Common myeloid progenitor, CD34-positive (primary cell): ENCODE measurements at places on chromosomes 2 and 18.

DNA sequence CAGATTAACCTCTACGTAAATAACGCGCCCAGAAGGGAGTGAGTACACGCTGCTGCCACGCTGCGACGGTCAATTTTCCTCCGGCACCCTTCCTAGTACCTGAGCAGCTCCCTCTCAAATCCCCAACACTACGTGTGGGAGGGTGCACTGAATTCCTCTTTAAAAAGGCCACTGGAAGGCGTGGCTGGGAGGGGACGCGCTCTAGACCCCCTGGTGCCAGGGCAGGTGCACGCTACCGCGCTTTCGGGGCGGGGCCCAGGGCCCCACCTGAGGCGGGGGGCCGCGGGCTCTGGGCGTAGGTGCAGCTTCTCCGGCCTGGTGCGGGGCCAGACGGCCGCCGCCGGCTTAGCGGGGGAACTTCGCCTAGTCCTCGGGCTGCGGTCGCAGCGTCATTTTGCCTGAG, 668 bp upstream of the ANKRD12 start:
- peak overlapping the region; percentile 90 for H3K27ac ChIP-seq
- H3K4me1 ChIP-seq: peaks cover 45% of the 10 kb centered on the region
- H3K27me3 ChIP-seq: no peaks in the 10 kb centered on the region
- peak; percentile 47 for DNase-seq
- peak overlapping the region; percentile 91 for H3K4me3 ChIP-seq

- no peaks in the 10 kb centered on the region for H3K27me3 ChIP-seq
- no peak overlapping the region for H3K27ac ChIP-seq
- H3K36me3 ChIP-seq: no peaks in the 10 kb centered on the region
- DNase-seq: no peak
These were observed 8.3 kb upstream of the IL1R2 start for GRCh38 chr2:101983486-101983885.

DNA sequence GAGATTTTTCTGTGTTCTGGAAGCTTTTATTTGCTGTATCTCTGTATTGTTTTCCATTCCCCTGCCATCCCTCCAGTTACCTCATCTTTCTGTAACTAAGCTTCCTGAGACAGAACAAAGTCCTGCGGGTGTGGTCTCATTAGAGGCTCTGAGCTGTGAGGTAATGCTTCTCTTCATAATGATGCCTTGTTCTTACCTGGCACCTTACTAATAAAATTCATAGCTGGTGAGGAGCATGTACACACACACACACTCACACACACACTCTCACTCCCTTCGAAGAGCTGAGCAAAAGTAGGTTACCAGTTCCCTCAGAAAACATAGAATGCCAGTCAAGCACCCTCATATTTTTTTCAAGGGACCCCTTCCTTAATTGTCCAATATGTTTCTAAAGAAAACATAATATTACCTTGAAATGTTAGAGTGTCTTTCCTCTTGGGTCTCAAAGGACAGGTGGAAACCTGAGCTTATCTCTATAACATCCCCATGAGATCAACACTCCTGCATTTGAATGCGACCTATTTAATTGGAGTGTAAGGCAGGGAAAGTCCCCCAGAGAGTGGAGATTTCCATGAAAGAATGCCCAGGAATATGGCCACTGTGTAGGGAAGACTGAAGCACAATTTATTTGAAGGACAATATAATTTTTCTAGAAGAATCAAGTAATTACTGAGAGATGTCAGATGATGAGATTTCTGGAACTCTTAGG, 161.6 kb upstream of the NCK2 start:
- no peaks in the 10 kb centered on the region for H3K36me3 ChIP-seq
- H3K27ac ChIP-seq: no peak overlapping the region
- no peaks in the 10 kb centered on the region for H3K27me3 ChIP-seq
- no peak for DNase-seq

GRCh38 chr18:55906536-55906935, 318.5 kb upstream of the TCF4 start:
- H3K4me3 ChIP-seq: no peak overlapping the region
- H3K27me3 ChIP-seq: no peaks in the 10 kb centered on the region
- no peak overlapping the region for H3K27ac ChIP-seq
- H3K36me3 ChIP-seq: no peaks in the 10 kb centered on the region
- no peaks in the 10 kb centered on the region for H3K4me1 ChIP-seq

- H3K4me3 ChIP-seq: no peak overlapping the region
- no peaks in the 10 kb centered on the region for H3K4me1 ChIP-seq
- H3K36me3 ChIP-seq: no peaks in the 10 kb centered on the region
- no peak overlapping the region for H3K27ac ChIP-seq
- DNase-seq: no peak
- H3K27me3 ChIP-seq: no peaks in the 10 kb centered on the region
These were observed 533.4 kb upstream of the ID2 start for GRCh38 chr2:8148260-8149006.

GRCh38 chr2:65453916-65454315, 21.5 kb upstream of the SPRED2 start:
- no peak overlapping the region for H3K4me3 ChIP-seq
- H3K36me3 ChIP-seq: no peaks in the 10 kb centered on the region
- H3K4me1 ChIP-seq: no peaks in the 10 kb centered on the region
- H3K27ac ChIP-seq: no peak overlapping the region
- no peak for DNase-seq

DNA sequence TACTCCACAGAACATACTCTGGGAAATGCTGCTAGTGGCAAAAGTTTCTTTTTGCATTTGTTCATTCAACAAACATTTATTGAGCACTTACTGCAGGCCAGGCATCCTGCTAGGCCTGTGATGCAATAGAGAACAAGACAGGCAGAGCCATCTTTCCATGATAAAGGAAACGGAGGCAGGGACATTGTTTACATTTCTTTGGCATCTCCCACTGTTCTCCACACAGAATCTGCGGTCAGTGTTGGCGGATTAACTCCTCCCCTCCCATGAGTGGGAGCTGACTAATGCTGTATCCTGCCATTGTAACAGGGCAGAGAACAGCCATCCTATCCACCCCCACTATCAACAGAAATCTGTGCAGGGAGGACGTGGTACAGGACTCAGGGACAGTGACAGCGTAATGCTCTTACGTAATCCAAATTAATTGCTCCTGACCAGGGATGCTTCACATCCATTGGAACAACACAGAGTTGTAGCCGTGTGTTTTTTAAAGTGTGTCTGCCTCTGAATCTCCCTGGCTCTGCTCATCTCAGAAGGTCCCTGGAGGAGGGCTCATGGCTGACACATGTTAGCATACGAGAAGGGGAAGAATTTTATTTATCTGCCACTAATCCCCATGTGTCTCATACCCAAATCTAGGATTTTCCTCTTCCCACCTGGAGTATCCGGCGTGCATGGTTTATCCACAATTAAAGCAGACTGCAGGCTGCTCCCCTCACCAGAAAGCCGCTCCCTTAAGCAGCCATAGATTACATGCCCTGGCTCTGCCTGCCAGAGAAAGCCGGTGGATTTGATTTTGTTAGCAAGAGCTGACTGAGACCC, 32.3 kb downstream of the STEAP3 start:
- DNase-seq: no peak
- no peak overlapping the region for H3K4me3 ChIP-seq
- H3K27me3 ChIP-seq: no peaks in the 10 kb centered on the region
- no peaks in the 10 kb centered on the region for H3K4me1 ChIP-seq
- peaks cover 42% of the 10 kb centered on the region for H3K36me3 ChIP-seq
- no peak overlapping the region for H3K27ac ChIP-seq

DNA sequence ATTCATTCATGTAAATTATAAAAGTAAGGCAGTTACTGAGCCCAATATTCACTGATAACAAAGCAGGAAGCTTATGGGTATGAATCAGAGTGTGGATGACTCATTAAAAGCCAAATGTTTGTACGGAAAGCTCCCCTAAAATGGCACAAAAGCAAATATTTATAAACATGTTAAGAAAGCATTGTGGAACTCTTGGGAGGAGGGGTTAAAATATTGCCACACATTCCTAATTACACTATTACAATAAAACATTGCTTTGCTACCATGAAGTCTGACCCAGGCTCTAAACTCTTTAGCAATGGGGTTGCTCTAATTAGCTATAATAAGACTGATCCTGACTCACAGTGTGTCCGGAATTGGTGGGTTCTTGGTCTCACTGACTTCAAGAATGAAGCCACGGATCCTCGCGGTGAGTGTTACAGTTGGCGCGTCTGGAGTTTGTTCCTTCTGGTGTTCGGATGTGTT, 110.9 kb downstream of the NAB1 start:
- no peak overlapping the region for H3K27ac ChIP-seq
- H3K36me3 ChIP-seq: no peaks in the 10 kb centered on the region
- H3K27me3 ChIP-seq: no peaks in the 10 kb centered on the region
- no peaks in the 10 kb centered on the region for H3K4me1 ChIP-seq

DNA sequence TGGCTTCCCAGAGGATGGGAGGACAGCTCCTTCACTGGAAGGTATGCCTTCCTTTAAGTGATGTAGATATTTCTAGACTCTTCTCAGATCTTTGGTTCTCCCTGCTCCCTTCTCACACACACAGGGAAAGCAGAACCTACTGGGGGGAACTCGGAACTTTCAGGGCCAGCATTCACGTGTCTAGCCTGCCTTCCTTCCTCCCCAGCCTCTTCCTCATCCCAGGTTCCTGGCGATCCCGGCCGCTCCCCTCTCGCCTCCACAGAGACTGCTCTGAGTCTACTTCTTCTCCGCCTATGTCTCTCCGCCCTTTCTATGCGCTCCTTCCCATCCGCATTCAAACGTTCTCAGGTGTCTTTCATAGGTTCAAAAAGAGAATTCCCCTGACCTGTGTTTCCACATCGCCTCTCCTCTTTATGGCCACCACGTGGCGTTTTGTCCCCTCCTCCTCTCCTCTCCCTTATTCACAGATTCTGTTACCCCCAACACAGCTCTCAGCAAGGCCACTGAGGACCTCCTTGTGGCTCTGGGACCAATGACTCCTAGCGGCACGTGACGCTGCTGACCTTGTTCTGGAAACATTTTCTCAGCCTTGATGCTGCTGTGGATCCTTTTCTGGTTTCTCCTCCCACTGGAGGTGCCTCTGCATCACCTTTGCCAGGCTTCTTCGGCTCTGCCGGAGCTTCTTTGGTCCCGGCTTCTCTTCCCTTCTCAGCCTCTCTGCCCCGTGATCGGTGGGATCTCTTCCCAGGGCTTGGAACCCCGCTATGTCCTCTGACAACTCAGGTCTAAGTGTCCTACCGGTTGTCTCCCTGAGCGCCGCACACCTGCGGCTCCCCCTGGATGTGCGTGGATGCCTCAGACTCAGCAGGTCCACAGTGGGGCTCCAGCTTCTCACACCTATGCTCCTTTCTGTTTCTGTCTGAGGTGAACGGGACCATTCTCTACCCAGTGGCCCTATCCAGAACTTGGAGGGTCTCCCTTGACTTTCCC, 77.5 kb downstream of the VAPA start:
- peaks cover 10% of the 10 kb centered on the region for H3K4me1 ChIP-seq
- no peak overlapping the region for H3K4me3 ChIP-seq
- H3K36me3 ChIP-seq: no peaks in the 10 kb centered on the region
- H3K27ac ChIP-seq: no peak overlapping the region
- no peaks in the 10 kb centered on the region for H3K27me3 ChIP-seq
- DNase-seq: no peak
